ENCODE measurements at places on chromosomes 7 and 10.

DNA sequence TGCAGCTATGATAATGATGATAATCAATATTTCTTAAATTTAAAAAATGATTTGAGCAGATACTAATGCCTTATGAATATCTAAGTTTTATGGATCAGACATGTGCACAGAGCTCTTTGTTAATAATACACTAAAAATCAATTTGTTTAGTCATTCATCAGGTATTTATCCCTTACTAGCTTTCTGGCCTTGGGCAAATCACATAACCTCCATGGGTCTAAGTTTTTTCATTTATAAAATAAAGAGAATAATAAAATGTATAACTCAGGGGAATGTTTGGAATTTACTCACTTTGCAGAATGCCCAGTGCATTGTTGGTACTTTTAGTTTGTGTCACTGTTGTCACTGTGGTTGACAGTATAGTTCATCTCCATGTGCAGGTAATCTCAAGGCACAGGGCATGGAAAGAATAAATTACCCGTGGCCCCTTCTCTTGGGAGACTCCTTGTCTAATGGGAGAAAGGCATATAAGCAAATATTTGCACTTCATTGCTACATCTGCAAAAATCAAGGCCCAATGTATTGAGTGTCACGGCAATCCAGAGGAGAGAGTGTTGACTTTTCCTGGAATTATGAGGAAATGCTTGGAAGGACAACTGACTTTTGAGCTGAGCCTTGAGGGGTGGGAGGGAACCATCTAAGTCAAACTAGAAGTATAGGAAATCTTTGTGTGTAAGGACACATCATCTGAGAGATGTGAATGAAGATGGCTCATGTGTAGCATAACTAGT lies 64.7 kb upstream of the CTTNBP2 start:
- DNase-seq, result no peak

DNA sequence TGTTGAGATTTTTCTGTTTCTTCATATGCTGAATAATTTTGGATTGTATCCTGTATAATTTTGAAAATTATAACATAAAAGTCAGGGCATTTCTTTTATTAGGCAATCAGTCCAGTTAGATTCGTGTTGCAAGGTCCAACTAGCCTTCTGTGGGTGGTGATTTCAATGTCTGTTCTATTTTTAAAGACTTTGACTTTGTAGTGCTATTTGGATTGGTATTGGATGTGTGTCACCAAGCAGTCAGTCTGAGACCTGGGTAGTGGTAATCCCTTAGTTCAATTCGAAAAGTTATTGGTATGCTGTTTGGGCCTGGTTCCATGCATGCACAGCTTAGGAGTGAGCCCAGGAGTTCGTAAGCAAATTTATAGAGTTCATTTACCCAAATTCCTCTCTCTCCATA lies 82.2 kb downstream of the EPDR1 start:
- DNase-seq, result no peak

DNA sequence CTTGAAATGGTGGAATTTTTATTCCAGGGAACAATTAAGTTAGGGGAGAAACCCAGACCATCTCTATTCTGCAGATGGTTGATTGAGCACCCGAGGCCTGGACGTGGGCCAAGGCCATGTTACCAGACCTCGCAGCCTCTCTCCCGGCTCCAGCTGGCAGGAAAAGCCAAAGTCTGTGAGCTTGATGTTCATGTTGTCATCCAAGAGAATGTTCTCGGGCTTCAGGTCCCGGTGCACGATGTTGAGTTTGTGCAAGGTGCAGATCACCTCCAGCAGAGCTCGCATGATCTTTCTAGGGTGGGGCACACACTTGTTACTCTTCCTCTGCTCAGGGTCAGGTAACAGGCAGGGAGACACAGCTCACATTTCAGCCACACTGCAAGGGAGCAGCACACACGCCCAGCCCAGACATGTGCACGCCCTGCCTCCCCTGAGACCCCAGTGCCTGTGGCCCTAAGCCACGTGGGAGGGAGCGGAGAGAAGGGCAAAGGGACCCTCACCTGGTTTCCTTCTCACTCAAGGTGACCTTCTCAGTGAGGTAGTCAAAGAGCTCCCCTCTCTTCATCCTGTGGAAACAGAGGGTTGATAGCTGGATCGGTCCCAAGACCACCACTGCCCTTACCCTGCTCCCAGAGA lies 9.5 kb downstream of the PHKG1 start:
- DNase-seq, result no peak

- no peak for DNase-seq
Observed at GRCh38 chr7:101593556-101593955, 35.5 kb downstream of the MYL10 start.

GRCh38 chr7:28125431-28126409 lies 54.9 kb downstream of the JAZF1 start:
- no peak for DNase-seq

DNA sequence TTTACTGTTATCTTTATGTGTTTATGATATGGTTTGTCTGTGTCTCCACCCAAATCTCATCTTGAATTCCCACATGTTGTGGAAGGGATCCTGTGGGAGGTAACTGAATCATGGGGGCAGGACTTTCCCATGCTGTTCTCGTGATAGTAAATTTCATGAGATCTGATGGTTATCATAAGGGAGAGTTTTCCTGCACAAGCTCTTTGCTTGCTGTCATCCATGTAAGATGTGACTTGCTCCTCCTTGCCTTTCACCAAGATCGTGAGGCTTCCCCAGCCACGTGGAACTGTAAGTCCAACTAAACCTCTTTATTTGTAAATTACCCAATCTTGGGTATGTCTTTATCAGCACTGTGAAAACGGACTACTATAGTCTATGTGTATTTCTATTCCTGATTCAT lies 539.0 kb downstream of the ARL4A start:
- DNase-seq, result no peak

- DNase-seq, result peak; percentile 79
Observed at GRCh38 chr10:43913676-43914235, 265.1 kb upstream of the ZNF32 start.

DNA sequence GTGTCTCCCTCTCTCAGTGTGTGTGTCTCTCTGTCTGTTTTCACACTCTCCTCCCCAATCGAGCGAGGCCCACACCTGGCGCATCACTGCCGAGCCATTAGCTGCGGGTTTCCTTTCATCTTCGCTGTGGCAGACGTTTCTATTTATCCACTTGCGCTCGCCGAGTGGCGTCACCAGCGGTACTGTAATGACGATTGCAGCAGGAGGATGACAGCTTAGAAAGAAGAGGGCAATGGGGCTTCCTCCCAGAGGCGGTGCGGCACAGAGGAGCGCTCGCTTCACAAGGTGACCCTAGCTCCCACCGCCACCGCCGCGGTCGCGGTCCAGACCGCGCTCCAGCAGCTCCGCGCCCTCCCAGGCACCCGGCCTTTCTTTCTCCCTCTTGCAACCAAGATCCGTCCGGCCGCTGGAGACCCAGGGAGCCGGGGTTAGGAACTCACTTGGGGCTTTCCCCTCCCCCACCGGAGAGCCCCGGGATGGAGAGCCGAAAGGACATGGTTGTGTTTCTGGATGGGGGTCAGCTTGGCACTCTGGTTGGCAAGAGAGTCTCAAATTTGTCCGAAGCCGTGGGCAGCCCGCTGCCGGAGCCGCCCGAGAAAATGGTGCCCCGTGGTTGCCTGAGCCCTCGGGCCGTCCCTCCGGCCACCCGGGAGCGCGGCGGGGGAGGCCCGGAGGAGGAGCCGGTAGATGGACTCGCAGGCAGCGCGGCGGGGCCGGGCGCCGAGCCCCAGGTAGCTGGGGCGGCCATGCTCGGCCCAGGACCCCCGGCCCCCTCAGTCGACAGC lies at the start of gene EVX1:
Gene EVX1, plus strand, starts transcription at position 248 of the 785 bp plus-strand sequence. Its CDS starts 229 bp downstream, at position 477.
- DNase-seq, result peak; percentile 45

DNA sequence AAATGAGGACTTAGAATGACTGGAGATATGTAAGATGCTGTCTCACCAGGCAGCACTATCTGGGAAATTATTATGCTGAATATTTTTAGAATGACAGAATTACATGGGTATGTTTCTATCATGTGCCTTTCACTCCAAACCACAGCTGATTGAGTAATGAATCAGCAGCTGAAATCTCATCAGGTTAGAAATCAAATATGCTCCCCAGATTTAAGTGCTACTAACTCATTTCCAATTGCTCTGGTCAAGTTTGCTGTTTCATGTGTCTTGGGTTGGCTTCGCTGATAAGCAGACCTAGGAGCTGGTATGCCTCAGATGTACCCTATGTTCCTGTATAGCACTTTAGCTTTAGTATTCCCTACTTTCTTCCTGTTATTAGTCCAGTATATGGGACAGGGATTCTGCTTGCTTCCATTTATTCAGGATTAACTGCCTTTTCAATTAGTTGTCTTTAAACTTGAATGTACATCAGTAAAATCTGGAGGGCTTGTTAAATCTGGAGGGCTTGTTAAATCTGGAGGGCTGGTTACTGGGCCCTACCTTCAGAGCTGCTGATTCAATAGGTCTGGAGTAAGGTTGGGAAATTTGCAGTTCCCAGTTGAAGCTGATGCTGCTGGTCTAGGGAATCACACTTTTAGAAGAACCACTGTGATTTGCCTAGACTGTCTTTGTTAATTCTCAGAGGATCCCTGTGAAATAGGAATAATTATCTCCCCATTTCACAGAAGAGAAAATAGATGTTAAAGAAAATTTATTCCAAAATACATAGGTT lies 172.9 kb downstream of the DKK1 start:
- peak; percentile 95 for DNase-seq

DNA sequence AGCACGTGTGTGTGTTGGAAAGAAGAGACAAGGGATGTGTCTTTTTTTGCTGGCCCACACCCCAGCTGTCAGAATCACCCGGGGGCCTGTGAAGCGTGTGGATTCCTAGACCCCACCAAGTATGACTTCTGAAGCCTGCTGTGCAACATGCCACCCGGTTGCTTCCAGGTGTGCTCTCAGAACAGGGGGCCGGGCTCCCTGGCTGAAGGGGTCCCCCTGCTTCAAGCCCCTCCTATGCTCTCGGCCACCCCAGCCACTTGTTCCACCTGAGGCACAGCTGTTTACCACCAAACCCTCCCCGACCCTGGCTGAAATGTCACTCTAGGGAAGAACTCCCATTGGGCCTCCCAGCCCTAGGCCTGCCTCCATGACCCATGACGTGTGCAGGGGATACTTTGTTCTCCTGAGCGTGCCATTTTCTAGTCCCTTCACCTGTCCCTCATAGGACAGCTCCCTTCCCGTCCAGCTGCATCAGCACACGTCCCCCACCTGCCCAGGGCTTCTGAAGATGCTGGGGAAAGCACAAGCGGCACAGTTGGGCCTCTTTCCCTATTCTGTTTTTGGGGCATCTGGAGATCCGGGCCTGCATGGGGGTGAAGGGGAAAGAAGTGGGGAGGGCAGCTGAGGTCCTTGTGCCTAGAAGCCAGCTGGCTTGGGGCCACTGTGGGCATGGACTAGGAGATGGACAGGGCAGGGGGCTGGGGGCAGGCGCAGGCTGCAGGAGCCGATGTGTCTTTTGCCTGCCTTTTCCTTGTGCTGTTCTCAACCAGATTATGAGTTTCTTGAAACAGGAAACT lies 33.3 kb downstream of the CRHR2 start:
- DNase-seq, result no peak

GRCh38 chr10:93006435-93007039 lies 54.1 kb upstream of the CYP26C1 start:
- DNase-seq, result peak; percentile 57

GRCh38 chr7:20450536-20450935 lies 119.8 kb downstream of the ITGB8 start:
- DNase-seq, result no peak

GRCh38 chr7:158470336-158470735 lies 117.3 kb downstream of the PTPRN2 start:
- no peak for DNase-seq

GRCh38 chr10:77498210-77498609 lies 139.4 kb downstream of the KCNMA1 start:
- no peak for DNase-seq

- no peak for DNase-seq
Observed at GRCh38 chr7:25055520-25056220, 69.4 kb downstream of the CYCS start.

GRCh38 chr10:110820321-110820814 lies 51.4 kb upstream of the PDCD4 start:
- no peak for DNase-seq

- DNase-seq, result no peak
Observed at GRCh38 chr10:98244586-98244985, 23.4 kb downstream of the LOXL4 start.

DNA sequence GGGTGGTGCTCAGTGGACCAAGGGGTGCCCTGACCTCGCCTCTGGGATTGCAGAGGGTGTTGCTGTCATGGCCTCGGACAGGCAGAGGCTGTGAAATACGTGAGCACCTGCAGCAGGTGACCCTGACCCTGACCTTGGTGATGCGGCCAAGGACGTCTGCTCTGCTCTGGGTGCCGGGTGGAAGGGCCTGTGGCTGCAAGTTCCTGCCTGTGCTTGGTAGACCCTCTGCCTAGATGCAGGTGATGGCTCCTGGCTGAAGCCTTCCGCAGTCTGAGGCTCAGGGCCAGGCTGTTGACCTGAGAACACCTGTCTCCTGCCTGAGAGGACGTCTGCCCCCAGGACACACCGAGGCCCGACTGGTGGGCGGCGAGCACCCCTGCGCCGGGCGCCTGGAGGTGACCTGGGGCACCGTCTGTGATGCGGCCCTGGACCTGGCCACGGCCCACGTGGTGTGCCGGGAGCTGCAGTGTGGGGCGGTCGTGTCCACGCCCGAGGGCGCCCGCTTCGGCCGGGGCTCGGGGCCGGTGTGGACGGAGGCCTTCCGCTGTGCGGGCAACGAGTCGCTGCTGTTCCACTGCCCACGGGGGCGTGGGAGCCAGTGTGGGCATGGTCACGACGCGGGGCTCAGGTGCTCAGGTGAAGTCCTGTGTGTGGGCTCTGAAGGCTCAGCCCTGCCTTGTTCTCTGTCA lies 4.4 kb downstream of the SCART1 start:
- DNase-seq, result no peak

DNA sequence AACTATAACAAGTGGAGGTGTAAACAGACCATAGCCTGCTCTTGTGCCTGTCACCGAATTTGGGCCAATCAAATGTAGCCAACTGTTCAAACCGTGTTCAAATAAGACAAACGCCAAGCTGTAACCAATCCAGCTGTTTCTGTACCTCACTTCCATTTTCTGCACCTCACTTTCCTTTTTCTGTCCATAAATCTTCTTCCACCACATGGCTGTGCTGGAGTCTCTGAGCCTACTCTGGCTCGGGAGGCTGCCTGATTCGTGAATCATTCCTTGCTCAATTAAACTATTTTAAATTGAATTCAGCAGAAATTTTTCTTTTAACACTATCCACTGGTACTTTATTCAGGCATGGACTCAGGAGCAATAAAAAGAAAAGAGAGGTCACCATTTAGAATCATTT lies 29.9 kb upstream of the COL1A2 start:
- DNase-seq, result peak; percentile 32

GRCh38 chr7:105769901-105770628 lies 106.3 kb downstream of the ATXN7L1 start:
- DNase-seq, result peak; percentile 92

DNA sequence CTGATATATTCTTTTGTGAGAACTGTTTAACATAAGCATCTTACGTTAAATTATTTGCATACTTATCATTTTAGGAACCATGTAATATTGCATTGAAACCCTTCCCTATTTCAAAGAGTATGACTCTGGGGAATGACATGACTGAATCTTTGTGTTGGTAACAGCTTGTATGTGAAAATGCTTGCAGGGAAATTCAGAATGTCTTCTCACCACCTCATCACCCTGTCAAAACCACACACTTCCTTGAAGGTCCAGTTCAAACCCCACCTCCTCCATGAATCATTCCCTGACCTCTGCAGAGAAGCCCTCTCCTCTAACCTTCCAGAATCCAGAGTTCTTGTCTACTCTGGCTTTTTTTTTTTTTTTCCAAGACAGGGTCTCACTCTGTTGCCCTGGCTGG lies 26.3 kb upstream of the NKX2-3 start:
- peak; percentile 42 for DNase-seq

Measured in M059J (cell line).